Dermis microvascular lymphatic vessel endothelial cell (primary cell): ENCODE measurements at places on chromosomes 11 and 22. TPM values are rescaled to one million over a fixed set of nuclear protein-coding genes. Genes with fewer than 3 reads are reported as not detected.

GRCh38 chr22:29914165-29914564, 31.2 kb downstream of the MTMR3 start:
- peak; percentile 12 for DNase-seq

GRCh38 chr11:113241636-113242054, 72.7 kb upstream of the TTC12 start:
- DNase-seq, result no peak

Gene GNAZ
- 0.38 and 0.51 TPM in 2 replicates for total RNA-seq

DNA sequence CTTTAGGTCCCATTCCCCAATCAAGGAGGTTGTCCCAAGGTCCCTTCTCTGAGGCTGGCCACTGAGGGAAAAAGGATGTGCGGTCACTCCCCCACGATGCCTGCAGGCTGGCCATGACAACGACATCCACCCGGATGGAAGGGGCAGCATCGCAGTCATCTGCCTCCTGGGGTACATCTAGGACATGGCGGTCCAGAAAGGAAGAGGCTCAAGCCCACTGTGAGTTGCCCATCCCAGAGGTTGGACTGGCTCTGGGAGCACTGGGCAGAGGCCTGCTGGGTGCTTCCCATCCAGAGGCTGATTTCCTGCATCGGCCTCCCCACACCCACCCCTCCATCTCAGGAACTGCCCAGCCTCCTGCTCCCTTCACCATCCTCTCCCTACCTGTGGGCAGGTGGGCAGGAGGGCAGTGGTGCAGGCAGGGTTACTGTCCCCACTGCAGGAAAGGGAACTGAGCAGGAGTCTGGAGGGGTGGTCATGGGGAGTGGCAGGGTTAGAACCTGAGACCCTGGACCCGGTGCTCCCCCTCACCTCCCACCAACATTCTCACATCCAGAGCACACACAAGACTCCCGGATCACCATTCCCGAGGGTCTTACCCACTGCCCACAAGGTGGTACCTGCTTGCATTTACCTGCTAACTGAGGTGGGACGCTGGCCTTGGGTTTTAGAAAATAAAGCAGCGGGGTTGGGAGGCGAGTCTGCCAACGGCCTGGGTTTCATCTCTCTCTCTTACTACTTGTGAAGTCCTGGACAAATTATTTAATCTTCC, 4.4 kb downstream of the RCE1 start:
- DNase-seq, result no peak

DNA sequence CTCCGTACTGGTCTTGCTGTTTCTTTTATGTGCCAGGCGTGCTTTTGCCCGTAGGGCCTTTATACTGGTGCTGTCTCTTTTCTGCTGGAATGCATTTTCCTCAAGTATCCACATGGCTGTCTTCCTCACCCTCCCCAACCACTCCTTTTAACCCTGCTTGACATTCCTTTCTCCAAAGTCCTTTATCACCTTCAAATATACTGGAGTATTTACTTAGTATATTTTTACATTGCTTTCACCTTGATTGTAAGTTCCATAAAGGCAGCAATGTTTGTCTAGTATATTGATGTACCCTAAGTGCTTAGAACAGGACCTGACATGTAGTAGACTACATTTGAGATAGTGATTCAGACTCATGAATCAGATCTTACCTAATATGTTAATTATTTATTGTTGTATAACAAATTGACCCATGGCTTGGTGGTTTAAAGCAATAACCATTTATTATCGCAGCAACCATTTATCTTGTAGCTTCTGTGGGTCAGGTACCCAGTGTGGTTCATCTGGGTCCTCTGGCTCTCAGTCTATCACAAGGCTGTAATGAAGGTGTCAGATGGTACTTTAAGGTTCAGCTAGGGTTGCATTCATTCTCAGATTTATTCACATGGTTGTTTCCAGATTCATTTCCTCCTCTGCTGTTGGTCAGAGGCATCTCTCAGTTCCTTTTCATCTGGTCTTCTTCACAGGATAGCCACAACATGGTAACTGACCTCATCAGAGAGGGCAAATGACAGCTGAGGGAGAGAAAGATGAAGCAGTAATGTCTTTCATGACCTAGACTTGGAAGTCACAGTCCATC, 34.2 kb downstream of the DDX10 start:
- DNase-seq, result no peak

Gene HOATZ
- not detected in 2 replicates for total RNA-seq

Gene MAJIN
- total RNA-seq, result not detected in 2 replicates

Gene OR8B8
- not detected in 2 replicates for total RNA-seq

GRCh38 chr22:26681395-26681821, 24.0 kb downstream of the MIAT start:
- no peak for DNase-seq

GRCh38 chr11:119845756-119846155, 116.8 kb upstream of the NECTIN1 start:
- no peak for DNase-seq

- no peak for DNase-seq
These were observed 23.6 kb downstream of the SLC25A18 start for GRCh38 chr22:17586831-17587440.
